ENCODE measurements at places on chromosomes 4 and X. TPM values are rescaled to one million over a fixed set of nuclear protein-coding genes. Genes with fewer than 3 reads are reported as not detected.

DNA sequence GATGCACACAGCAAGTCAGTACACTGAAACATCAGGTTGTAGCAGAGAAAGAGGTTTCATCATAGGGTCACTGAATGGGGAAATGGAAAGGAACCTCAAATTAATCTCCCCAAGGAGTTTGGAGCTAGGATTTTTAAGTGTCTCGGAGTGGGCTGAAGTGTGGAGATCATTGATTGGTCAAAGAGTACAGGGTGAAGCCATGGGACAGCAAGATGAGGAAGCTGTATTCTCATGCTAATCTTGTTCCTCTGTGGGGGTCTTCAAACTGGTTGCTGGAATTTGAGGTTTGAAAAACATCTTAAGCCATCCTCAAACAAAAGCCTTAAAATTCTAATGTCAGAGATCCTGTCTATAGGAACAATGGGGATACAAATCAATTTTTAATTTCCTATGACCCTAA is 78.8 kb upstream of the TEX13A start:
- DNase-seq, result no peak
- no peak overlapping the region for H3K27ac ChIP-seq
- H3K27me3 ChIP-seq, result no peaks in the 10 kb centered on the region

DNA sequence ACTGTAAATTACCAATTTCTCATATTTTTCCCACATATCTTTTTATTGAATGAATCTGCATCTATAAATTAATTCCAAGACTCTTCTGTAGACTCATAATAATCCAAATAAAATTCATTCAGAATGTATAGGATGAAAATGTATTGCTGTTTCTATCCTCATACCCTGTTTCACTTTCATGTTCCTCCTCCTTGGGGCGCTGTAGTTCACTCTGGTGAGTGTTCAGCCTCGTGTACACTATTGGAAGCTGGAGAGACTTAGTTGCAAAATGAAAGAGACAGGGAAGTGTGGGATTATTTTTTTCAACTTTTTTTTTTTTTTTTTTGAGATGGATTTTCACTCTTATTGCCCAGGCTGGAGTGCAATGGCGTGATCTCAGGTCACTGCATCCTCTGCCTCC is 296.1 kb downstream of the TLL1 start:
- H3K36me3 ChIP-seq, result no peaks in the 10 kb centered on the region
- H3K4me3 ChIP-seq, result no peak overlapping the region
- DNase-seq, result no peak
- H3K4me1 ChIP-seq, result peaks cover 3% of the 10 kb centered on the region
- no peaks in the 10 kb centered on the region for H3K27me3 ChIP-seq
- H3K27ac ChIP-seq, result no peak overlapping the region

GRCh38 chr4:24471486-24472160 is 112.7 kb downstream of the DHX15 start:
- H3K4me1 ChIP-seq, result peaks cover 27% of the 10 kb centered on the region
- peaks cover 89% of the 10 kb centered on the region for H3K27me3 ChIP-seq
- DNase-seq, result peak; percentile 27
- peak overlapping the region; percentile 94 for H3K4me3 ChIP-seq

GRCh38 chrX:151954730-151955129 is 19.7 kb downstream of the GABRE start:
- DNase-seq, result no peak
- no peaks in the 10 kb centered on the region for H3K36me3 ChIP-seq

DNA sequence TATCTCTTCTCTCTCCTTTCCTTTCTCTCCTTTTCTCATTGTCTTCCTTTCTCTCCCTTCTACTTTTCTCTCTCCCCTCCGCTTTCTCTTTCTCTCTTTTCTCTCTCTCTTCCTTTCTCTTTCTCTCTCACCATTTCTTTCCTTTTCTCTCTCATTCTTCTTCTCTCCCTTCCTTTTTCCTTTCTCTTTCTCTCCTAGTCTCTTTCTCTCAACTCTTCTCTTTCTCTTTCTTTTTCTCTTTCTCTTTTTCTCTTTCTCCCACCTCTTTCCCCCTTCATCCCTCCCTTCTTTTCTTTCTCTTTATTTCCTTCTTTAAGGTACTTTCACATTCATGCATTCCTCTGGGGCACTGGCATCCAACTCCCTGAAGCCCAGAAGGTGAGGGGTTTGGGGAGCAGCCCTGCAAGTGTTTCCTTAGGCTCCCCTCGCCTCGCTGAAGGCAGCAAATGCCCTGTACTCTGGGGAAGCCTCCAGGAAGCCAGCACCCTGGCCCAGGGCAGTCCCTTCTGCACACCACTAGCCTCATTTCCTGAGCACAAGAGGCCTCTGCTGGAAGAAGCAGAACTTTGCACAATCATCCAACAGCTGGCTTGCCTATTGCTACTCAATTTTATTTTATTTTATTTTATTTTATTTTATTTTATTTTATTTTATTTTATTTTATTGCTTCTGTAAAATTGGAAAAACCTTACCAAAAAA is 124.2 kb downstream of the NFKB1 start:
- peak overlapping the region; percentile 88 for H3K27ac ChIP-seq
- peak; percentile 71 for DNase-seq
- H3K27me3 ChIP-seq, result no peaks in the 10 kb centered on the region

MPC1L gene
- total RNA-seq, result not detected

UGT2B15 gene
- not detected for total RNA-seq

All from activated naive CD8-positive, alpha-beta T cell treated with anti-CD3 and anti-CD28 coated beads for 36 hours (primary cell).